ENCODE measurements at places on chromosomes 6 and 20. TPM values are rescaled to one million over a fixed set of nuclear protein-coding genes. Genes with fewer than 3 reads are reported as not detected.

DNA sequence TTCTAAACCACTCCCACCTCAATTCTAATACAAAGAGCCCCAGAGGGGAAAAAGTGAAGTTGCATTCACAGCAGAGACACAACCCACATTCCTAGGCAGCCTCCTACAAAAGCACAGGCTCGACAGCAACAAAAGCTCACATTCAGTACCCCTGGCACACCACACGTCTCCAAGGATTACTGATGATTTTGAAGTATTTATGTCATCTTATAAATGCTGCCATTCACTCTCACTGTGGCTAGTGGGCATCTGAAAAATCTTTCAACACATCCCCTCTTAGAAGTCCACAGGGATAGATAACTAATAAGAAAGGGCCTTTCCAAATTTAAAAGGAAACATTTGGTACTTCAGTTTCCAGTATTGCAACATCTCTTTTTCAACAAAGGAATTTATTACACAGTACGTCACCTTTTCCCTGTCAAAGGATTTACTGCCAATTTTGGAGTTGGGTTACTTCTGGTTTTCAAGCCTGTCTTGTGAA, 146.7 kb downstream of the TASP1 start:
- DNase-seq = no peak

The EMILIN3 gene
- total RNA-seq = not detected

DNA sequence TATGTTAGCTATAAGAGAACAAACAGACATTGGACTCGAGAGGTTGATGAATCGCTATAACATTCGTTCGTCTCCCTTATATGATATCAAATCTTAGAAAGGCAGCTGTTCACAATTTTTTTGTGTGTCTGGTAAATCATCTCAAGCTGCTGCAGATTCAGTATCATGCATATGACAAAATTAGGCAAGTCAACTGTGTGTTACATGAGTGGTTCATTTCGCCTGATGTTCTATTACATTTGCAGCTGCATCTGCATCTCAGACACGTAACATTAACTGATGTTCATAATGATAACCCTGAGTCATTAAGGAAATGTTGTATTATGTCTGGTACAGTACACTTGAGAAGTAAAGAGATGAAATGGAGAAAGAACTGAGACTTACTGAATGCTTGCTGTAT, 92.1 kb downstream of the NKAIN2 start:
- no peak for DNase-seq

GRCh38 chr20:45823949-45824835, 2.9 kb downstream of the TNNC2 start:
- DNase-seq = peak; percentile 45
